Stimulated activated memory B cell treated with anti-CD40 and anti-IgM and Interleukin-4, amounts not matched to agents 10 μg/mL and 1 μg/mL and 100 μg/mL, for 72 hours (primary cell): ENCODE measurements at places on chromosomes 5 and 9.

- ATAC-seq = no peak
Observed at GRCh38 chr5:146051678-146052077, 53.7 kb downstream of the PLAC8L1 start.

GRCh38 chr5:6459896-6460295 is 11.2 kb downstream of the UBE2QL1 start:
- ATAC-seq = no peak

- ATAC-seq = no peak
Observed at GRCh38 chr5:95081500-95081960, 203.4 kb downstream of the MCTP1 start.

GRCh38 chr5:12865529-12865928 is 961.3 kb upstream of the CTNND2 start:
- ATAC-seq = no peak

DNA sequence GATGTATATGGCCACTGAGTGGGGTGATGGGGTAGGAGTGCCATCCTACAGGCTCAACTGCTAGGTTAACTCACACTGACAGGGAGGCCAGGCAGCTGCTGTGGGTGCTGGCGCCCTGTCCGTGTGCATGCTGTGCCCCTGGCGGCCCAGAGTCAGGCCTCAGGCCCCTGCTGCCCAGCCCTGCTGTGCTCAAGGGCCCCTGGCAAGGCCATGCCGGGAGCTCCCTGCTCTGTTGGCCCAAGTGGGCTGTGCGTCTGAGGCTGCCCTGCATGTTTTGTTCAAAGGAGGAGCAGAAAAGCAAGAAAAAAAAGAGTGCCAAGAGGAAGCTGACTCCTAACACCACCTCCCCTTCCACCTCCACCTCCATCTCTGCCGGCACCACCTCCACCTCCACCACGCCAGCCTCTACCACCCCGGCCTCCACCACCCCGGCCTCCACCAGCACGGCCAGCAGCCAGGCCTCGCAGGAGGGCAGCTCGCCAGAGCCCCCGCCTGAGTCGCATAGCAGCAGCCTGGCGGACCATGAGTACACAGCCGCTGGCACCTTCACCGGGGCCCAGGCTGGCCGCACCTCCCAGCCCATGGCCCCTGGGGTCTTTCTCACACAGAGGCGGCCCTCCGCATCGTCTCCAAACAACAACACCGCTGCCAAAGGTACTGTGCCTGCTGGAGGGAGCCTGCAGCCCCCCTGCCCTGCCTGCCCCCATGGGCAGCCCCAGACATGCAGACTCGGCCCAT is 100.1 kb downstream of the PHF2 start:
- no peak for ATAC-seq

DNA sequence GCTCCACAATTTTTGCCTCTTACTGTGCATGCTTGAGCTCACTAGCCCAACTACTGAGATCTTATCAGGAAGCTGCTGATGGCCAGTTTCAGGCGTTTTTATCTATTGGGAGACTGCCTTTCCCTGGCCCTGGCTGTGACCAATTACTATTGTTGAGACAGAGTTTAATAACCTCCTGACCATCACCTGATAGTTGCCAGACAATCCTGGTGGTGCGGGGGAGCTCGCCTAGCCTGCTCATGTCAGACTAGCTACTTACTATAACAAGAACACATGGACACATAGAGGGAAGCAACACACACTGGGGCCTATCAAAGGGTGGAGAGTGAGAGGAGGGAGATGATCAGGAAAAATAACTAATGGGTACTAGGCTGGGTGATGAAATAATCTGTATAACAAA is 13.0 kb upstream of the OXCT1 start:
- ATAC-seq = no peak

- no peak for ATAC-seq
Observed at GRCh38 chr5:36587354-36587753, 19.1 kb upstream of the SLC1A3 start.

GRCh38 chr5:87765009-87765408 is 352.3 kb upstream of the CCNH start:
- ATAC-seq = no peak

DNA sequence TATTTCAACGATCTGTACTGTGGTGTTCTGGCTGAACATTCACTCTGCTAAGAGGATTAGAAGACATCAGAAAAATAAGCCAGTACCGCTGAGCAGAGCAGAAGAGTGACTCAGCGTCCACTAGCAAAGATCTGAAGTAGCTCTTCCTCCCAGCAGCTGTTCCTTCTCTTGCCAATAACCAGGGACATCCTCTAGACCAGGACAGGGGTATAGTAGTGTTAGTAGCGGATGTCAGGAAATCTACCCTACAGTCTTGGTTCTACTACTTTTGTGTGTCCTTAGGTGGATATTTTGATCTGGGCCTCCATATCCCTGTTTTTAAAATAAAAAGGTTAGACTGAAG is 103.6 kb downstream of the TSSK1B start:
- ATAC-seq = no peak

- ATAC-seq = no peak
Observed at GRCh38 chr9:132230605-132231004, 68.7 kb downstream of the NTNG2 start.

DNA sequence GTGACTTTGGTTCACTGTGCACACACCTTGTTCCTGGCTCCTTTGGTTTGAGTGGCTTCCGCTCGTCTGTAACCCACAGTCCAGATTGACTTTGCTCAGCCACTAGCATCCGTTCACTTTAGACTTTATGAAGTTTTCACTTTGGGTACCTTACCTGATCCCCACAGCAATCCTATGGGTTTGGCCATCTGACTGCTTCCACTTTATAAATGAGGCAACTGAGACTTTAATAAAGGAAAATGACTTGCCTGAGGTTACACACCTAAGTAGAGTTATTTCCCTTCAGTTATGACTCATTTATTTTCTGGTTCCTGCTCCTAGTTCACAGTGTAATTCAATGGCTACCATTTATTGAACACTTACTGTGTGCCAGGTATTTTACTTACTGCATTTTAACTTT is 94.2 kb upstream of the SAP30L start:
- no peak for ATAC-seq

GRCh38 chr9:124257070-124257843 is 492 bp upstream of the NEK6 start:
- peak; percentile 6 for ATAC-seq

- ATAC-seq = no peak
Observed at GRCh38 chr5:9495121-9495520, 50.8 kb downstream of the SEMA5A start.

GRCh38 chr5:59204114-59204897 is 621.4 kb downstream of the RAB3C start:
- no peak for ATAC-seq

GRCh38 chr9:14279671-14280070 is 34.3 kb downstream of the NFIB start:
- no peak for ATAC-seq

GRCh38 chr9:118215549-118215948 is 511.3 kb downstream of the TLR4 start:
- ATAC-seq = no peak

- ATAC-seq = peak; percentile 34
Observed at GRCh38 chr5:177310757-177311391, 824 bp downstream of the MXD3 start.

DNA sequence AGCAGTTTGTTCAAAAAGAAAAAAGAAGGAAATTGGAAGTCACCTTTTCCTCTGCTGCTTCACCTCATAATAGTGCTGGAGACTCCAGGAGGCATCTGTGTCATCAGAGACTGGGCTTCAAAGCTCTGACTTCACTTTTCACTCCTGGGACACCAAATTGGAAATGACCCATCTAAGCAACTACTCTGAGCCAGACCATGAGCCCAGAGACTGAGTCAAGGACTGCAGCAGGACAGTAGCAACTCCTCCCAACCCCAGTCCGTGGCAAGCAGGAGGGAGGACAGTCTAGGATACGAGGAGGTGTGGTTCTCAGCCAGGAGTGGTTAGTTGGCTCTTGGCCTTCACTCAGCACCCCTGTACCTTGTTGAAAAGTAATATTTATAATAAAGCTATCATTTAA is 131.5 kb downstream of the INSYN2B start:
- no peak for ATAC-seq

DNA sequence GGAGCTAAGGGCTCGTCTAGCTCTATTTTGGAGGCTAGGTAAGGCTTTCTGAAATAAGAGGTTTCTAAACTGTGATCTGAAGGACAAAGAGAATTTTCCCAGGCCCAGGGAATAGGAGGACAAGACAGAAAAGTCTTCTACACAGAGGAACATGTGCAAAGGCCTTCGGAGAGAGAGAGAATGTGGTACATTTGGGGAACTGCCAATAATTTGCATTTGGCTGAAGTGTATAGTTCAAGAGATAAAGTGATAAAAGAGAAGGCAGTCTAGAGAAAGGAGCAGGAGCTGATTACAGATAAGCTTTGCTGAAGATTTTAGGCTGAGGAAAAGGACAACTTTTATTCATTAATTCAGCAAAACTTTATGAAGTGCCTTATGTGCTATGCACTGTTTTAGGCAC is 214.4 kb upstream of the ELL2 start:
- no peak for ATAC-seq

GRCh38 chr5:160213537-160213936 is 15.8 kb upstream of the FABP6 start:
- no peak for ATAC-seq

- ATAC-seq = no peak
Observed at GRCh38 chr9:95574176-95574575, 57.4 kb upstream of the PTCH1 start.

- no peak for ATAC-seq
Observed at GRCh38 chr9:137217276-137218211, 4.5 kb downstream of the RNF208 start.

DNA sequence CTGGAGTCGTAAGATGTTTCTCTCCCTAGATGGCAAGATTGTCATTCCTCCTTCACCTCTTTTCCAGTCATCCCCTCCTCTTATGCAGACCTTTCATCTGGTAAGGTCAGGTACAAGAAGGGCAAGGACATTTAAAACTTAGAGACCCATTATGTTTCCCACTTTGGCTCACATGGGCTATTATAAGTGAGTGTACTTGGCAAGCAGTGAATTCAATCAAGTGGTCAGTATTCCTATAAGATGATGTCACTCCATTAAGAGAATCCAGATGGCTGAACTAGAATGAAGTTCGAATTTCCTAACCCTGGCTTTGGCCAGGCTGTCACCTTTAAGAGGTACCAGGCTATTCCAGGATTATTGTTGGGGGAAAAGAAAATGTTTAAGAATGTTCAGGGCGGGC is 32.2 kb downstream of the ZNF131 start:
- no peak for ATAC-seq

- no peak for ATAC-seq
Observed at GRCh38 chr5:32304622-32305021, 8.1 kb downstream of the MTMR12 start.

GRCh38 chr9:89046832-89047231 is 55.6 kb downstream of the S1PR3 start:
- no peak for ATAC-seq

- ATAC-seq = no peak
Observed at GRCh38 chr5:98443881-98444280, 329.6 kb upstream of the RGMB start.

GRCh38 chr5:59358005-59358861 is 535.3 kb downstream of the PDE4D start:
- no peak for ATAC-seq

DNA sequence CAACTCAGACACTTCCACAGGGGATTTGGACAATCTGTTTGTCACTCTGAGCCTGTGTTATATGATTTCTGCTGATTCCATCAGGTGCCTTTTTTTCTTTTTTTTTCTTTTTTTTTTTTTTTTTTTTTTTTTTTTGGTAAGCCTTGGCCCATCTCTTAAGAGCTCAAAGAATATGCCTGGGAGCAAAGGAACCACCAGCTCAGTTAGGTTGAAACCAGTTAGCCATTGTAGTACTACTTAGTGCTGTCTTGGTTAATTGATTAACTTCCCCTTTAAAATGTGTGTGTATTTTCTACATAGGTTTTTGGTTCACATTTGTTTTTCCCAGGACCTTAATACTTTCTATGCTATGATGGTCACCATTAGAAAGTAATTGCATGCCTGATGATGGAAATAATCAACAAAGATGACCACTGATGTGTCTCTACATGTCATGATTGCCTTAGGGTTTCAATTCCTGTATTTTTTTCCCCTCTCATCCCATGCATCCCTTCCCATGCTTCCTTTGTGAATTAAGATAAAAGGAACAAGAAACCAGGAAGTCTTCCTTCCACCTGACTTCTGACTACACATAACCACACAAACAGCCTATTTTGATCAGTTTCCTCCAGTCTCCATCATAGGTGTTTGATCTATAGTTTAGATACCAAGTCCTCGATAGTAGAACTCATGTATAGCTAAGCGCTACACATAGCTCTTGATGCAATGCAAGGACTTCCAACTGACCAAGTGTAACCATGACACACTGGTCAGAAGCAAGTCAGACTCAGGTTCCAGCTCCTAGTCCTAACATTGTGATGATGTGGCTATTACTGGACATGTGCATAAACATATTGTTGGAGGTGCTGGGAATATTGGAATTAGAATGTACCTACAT is 306.1 kb downstream of the EFNA5 start:
- ATAC-seq = no peak

DNA sequence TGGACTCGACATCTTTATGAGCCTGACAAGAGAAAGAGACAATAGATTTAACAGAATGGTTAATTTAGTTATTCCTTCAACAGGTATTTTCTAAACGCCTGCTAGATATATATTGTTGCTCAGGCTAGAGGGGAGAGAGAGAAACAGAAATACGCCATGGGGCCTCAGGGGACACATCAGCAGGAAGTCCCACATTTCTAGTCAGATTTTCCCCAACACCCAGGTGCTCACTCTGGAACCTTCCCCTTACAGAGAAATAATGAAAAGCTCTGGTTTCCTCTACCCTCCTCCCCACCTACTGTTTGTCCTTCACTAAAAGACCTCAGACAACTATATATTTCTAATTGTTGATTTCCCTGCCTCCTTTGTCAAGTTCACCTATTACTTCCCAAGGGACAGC is 130.3 kb upstream of the TBC1D2 start:
- peak; percentile 84 for ATAC-seq

DNA sequence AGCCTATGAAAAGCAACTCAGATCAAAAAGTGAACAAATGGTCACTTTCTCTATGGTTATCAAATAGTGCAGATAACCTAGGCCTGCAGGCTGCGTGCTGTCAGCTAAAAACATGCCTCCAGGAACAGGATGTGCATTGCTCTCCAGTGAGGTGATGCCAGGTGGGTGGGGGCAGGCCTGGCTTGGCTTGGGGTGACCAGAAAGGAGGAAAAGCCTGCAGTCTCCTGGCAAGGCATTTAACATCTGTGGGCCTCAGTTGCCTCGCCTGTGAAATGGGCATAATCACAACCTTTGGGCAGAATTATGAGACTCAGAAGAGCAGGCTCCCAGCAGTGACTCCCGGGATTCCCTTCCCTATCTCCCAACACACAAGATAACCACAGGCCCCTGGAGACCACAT is 135.9 kb downstream of the COL23A1 start:
- ATAC-seq = no peak

DNA sequence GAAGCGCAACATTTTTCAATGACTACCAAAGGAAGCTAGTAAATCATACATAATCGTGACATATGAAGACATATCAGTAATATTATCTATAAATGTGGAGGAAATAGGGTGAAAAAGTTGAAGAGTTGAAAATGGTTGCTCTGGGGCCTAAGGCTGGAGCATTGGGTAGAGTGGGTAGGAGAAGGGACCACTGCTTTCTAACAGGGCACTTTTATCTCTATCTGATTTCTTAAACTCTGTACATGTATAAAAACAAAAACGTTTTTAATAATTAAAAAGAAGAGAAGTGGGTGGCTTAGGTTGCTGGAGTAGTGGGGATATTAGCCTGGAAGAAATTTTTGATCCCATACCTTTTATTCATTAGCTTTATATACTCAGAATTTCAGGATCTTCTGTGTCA is 44.2 kb upstream of the ITGA1 start:
- ATAC-seq = no peak
